ENCODE measurements at places on chromosomes 16 and 17.

GRCh38 chr17:12794919-12795532 is 5.7 kb downstream of the ARHGAP44 start:
- no peak for DNase-seq

DNA sequence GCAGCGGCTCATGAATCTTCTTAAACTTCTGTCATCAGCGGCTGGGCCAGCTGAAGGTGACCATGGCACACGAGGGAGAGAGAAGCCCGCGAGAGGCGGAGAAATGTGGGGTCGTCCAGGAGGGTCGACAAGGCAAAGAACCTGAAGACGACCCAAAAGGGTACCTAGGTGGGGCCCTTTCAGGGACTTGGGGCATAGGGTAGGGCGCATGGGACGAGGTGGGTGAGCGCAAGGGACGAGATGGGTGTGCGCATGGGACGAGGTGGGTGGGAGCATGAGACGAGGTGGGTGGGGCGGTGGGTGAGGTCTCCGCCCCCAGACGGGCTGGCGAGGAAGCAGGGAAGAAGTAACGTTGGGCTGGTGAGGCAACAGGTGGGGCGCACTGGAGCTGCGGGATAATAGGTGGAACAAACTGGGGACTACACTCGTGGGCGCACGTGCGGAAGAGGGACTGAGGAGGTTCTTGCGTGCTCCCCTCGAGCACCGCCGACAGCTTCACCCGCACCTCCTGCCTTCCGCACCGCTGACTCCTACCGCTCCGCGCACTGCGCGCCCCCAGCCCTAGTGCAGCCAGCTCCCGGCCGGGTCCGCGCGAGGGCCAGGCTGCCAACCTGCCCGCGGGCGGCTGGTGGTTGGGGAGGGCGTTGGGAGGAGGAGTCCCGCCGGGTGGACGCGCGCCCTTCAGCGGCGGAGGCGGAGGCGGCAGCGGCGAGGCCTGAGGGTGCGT is 23.2 kb upstream of the CRYM start:
- DNase-seq = peak; percentile 84

DNA sequence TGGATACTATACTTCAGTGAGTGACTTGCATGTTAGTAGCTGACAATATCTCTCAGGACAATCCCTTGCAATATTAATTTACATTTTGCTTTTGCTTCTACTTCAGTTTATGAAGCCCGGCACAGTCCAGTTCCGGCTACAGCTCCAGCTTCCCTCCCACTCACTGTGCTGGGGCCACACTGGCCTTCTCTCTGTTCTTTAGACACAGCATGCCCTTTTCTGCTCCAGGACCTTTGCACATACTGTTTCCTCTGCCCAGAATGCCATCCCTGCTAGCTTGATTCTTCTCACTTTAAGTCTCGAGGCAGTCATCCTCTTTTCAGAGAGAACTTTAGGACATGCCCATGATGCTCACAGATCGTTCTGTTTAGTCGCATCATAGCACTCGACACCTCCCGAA is 25.5 kb upstream of the LRRC75A start:
- DNase-seq = no peak

DNA sequence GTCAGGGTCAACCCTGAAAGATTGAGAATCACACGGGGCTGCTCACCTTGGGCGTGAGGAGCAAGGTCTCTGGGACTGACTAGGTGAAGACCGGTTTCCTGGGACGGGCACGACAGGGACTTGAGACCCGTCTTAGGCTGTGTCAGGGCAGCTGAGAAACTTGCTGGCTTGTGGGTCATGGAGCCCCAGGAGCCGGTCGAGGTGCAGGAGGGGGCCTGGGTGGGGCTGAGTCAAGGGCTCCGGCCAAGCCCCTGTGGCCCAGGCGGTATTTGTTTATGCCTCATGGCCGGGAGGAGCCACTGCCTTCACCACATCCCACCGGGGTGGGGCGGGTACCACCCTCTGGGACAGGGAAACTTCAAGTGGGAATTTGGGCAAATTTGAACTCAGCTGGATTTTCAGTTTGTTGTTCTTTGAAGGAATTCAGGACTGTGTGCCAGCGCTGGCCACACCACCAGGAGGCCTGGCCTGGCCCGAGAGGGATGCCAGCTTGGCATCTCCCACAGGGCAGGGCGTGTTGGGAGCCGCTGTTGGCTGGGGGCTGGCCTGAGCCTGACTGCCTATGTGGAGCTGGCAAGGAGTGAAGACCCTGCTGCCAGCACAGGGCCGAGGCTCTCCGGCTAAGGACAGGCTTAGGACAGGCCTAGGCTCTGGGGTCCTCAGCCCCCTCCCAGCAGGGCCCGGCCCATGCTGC is 116.1 kb downstream of the METRNL start:
- DNase-seq = no peak

DNA sequence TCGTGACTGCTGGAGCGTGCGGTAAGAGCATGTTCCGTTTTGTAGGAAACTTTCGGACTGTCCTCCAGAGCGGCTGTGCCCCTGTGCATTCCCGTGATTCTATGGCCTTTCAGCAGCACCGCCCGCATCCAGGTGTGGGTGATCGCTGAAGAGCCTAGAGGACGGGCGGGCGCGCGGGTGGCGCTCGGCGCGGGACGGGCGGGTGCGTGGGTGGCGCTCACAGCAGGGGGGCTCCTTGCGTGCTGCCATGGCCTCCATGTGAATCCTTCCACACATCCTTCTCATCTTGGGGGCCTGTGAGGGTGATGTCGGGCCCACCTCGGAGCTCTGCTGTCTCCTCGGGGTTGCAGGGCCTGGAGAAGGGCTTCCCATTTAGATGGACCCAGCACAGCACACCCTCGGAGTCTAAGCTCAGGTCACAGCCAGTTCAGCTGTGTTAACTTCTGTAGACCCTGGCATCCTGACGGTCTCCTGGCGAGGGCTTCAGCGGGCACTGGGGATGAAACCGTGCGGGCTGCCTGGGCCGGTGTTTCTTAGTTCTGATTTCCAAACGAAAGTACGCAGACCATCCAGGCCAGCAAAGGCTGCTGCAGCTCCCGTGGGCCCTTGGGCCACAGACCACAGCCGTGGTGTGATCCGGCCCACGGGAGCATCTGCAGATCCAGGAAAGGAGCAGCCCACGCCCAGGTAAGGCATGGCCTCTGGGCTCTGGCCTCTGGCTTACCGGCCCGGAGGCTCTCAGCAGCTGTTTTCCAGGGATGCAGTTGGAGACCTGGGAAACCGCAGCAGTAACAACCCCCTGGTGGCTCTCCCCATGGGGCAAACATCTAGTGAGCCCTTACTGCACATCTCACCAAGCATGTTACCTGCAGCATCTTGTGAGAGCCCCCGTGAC is 339.4 kb downstream of the FOXL1 start:
- DNase-seq = no peak

Data from retina (tissue), 1 donor.